ENCODE measurements at places on chromosomes 3 and 15.
A peak's percentile ranks its signal among the peaks of the same experiment; 100 is the strongest.

DNA sequence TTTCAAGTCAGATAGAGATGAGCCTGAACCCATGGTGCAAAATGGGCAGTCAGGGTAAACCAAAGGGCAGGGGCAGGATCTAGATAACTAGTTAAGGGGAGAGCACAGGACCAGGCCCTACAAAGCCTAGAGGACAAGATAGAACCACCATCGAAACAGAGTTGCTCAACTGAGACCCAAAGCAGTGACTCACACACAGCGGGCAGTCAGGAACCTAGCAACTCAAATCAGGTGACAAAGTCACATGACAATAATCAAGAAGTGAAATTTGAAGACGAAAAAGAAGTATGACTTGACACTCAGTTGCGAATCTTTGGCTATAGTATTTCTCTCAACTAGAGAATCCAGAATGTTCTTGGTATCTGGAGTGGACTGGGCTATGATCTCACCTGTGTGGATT is 136.0 kb upstream of the PTPRG start:
- H3K4me1 ChIP-seq: no peaks in the 10 kb centered on the region
- no peak overlapping the region for H3K27ac ChIP-seq
- no peaks in the 10 kb centered on the region for H3K36me3 ChIP-seq
- no peak for ATAC-seq
- H3K4me3 ChIP-seq: no peak overlapping the region
- no peaks in the 10 kb centered on the region for H3K27me3 ChIP-seq

DNA sequence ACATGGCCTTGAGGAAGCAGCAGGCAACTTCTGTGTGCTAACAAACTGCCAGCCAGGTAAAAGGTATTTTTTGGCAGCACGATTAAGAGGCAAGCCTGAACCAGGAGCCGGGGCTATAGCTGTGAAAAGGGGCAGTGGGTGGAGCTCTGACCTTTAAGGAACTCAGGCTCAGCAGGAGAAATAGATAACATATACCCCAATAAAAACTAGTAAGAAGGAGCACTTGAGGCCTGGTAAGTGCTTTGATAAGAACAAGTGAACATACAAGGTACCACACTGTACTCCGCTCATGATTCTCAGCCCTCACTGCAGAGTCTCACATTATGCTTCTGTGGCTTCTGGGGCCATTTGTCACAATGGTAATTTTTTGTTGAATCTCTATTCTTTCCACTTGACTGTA is 5.4 kb downstream of the FYCO1 start:
- peaks cover 9% of the 10 kb centered on the region for H3K36me3 ChIP-seq
- no peak overlapping the region for H3K4me3 ChIP-seq
- H3K27ac ChIP-seq: no peak overlapping the region

DNA sequence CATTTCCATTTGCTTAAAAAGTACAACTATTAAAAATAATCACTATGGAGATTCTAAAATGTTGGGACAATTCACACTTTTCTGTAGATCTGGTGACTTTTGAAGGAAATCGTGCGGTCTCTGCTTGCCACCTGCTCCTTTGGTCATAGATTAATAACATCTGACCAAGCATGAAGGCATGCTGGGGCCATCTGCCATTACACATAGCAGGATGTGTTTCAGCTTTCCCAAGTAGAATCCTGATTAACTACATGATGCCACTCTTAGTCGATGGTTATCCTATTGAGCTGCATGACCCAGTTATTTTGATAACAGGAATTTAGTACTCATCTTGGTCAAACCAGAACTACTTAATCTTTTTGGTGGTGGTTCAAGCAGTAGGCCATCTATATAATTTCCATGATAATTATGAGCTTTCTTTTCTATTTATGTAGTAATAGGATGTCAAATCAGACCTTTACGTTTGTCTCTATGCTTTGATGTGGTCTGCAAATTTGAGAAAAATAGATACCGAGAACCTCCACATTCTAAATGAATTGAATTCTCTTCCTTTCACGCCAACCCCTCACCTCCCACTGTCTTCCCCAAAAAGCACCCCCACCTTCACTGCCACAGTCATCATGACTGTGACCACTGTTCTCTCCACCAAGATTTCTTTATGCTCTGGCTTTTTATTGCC is 158.1 kb downstream of the DIPK2A start:
- no peaks in the 10 kb centered on the region for H3K27me3 ChIP-seq
- no peak overlapping the region for H3K4me3 ChIP-seq
- peaks cover 13% of the 10 kb centered on the region for H3K4me1 ChIP-seq
- H3K27ac ChIP-seq: no peak overlapping the region
- H3K36me3 ChIP-seq: no peaks in the 10 kb centered on the region
- ATAC-seq: no peak

- H3K27me3 ChIP-seq: no peaks in the 10 kb centered on the region
- H3K36me3 ChIP-seq: no peaks in the 10 kb centered on the region
- no peak overlapping the region for H3K4me3 ChIP-seq
- no peaks in the 10 kb centered on the region for H3K4me1 ChIP-seq
- no peak for ATAC-seq
These were observed 153.4 kb upstream of the MCTP2 start for GRCh38 chr15:94077938-94078337.

DNA sequence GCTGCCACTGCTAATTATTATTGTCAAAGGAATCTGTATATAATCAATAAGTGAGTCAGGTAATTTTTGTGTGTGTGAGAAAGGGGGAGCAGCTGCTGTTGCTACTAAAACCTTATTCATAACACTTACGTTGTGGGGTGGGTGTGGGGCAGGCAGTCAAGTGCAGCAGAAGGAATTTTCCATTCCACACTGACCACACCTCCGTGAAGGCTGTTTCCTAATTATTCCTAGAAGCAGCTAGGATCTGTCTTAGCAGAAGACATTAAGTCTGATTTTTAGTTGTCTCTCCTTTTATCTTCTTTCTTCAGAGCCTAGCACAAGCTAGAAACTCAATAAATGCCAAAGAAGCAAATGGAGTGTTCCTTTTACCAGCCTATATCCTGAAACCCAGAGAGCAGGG is 4.0 kb upstream of the U2SURP start:
- H3K27ac ChIP-seq: no peak overlapping the region
- ATAC-seq: no peak
- no peaks in the 10 kb centered on the region for H3K27me3 ChIP-seq
- peaks cover 29% of the 10 kb centered on the region for H3K4me1 ChIP-seq

DNA sequence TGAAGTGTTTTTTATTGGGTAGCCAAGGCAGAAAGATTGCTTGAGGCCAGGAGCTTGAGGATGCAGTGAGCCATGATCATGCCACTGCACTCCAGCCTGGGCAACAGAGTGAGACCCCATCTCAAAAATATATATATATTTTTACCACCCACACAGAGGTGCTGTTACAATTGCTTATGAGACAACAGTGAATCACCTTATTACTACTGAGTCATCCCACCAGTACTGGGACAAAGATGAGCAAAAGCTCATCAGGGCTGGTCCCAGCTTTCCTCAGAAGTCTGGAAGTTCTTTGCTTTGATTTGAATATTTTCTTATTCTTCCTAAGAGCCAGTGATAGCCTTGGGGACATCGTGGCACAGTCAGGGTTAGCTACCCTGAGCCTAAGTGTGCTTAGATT is 207.7 kb downstream of the SOX2 start:
- no peak overlapping the region for H3K4me3 ChIP-seq
- H3K4me1 ChIP-seq: peaks cover 39% of the 10 kb centered on the region
- peaks cover 8% of the 10 kb centered on the region for H3K27me3 ChIP-seq

GRCh38 chr3:140303875-140304274 is 368.9 kb downstream of the CLSTN2 start:
- no peaks in the 10 kb centered on the region for H3K36me3 ChIP-seq
- H3K27me3 ChIP-seq: peaks cover 10% of the 10 kb centered on the region
- H3K4me1 ChIP-seq: no peaks in the 10 kb centered on the region

DNA sequence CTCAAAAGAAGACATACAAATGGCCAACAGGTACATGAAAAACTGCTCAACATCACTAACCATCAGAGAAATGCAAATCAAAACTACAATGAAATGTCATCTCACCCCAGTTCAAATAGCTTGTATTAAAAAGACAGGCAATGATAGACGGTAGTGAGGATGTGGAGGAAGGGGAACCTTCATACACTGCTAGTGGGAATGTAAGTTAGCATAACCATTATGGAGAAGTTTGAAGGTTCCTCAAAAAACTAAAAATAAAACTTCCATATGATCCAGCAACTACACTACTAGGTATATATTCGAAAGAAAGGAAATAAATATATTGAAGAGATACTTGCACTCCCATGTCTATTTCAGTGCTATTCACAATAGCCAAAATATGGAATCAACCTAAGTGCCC is 62.8 kb upstream of the PPARG start:
- no peak overlapping the region for H3K27ac ChIP-seq
- peaks cover 35% of the 10 kb centered on the region for H3K27me3 ChIP-seq
- H3K4me1 ChIP-seq: no peaks in the 10 kb centered on the region
- no peak overlapping the region for H3K4me3 ChIP-seq
- no peak for ATAC-seq

- no peak for ATAC-seq
- H3K4me1 ChIP-seq: peaks cover 19% of the 10 kb centered on the region
- H3K4me3 ChIP-seq: no peak overlapping the region
- H3K27ac ChIP-seq: no peak overlapping the region
These were observed 15.5 kb downstream of the ZNF774 start for GRCh38 chr15:90367576-90367975.

GRCh38 chr3:40576396-40576795 is 51.6 kb downstream of the ZNF621 start:
- no peaks in the 10 kb centered on the region for H3K36me3 ChIP-seq
- H3K4me3 ChIP-seq: no peak overlapping the region
- no peak for ATAC-seq
- H3K27me3 ChIP-seq: peaks cover 9% of the 10 kb centered on the region
- H3K27ac ChIP-seq: no peak overlapping the region
- no peaks in the 10 kb centered on the region for H3K4me1 ChIP-seq

GRCh38 chr3:73508330-73508954 is 116.3 kb downstream of the PDZRN3 start:
- H3K4me1 ChIP-seq: no peaks in the 10 kb centered on the region
- no peaks in the 10 kb centered on the region for H3K27me3 ChIP-seq
- no peak overlapping the region for H3K27ac ChIP-seq
- peak; percentile 42 for ATAC-seq
- H3K36me3 ChIP-seq: no peaks in the 10 kb centered on the region
- H3K4me3 ChIP-seq: no peak overlapping the region

GRCh38 chr3:10426346-10427220 is 78.8 kb downstream of the ATP2B2 start:
- no peaks in the 10 kb centered on the region for H3K27me3 ChIP-seq
- ATAC-seq: no peak
- H3K27ac ChIP-seq: no peak overlapping the region

DNA sequence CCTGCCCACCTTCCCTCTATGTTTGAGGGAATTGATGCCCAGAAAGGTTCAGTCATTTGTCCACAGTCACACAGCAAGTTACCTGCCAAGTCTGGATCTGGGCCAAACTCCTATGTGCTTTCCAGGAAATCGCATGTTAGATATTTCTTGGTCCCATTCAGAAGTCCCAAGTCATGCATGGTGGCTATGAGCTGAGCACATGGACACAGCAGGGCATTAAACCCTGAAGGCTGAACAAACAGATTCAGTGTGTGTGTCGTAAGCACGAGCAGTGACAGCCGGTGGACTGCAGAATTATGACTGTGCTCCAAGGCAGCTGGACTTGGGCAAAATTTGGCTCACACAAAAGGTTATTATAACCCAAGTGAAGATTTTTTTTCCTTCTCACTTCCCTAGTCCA is 11.4 kb upstream of the SLC6A6 start:
- no peaks in the 10 kb centered on the region for H3K36me3 ChIP-seq
- peaks cover 19% of the 10 kb centered on the region for H3K27me3 ChIP-seq
- ATAC-seq: no peak
- no peak overlapping the region for H3K27ac ChIP-seq
- peaks cover 8% of the 10 kb centered on the region for H3K4me1 ChIP-seq
- H3K4me3 ChIP-seq: no peak overlapping the region

All from stimulated activated memory B cell treated with anti-CD40 and anti-IgM and Interleukin-4, amounts not matched to agents 10 μg/mL and 1 μg/mL and 100 μg/mL, for 72 hours (primary cell).